Muscle of leg (tissue), 16 donors: ENCODE measurements at places on chromosomes 12 and 14. TPM values are rescaled to one million over a fixed set of nuclear protein-coding genes. Genes with fewer than 3 reads are reported as not detected.

GRCh38 chr12:57332646-57333312 lies 81.8 kb upstream of the STAC3 start:
- DNase-seq, result no peak

SOX5 gene
- 3.7 TPM for polyA plus RNA-seq

CALM1 gene
- polyA plus RNA-seq, result 224 TPM

CCDC197 gene
- not detected for polyA plus RNA-seq

MYH7 gene
- polyA plus RNA-seq, result 948 TPM

CAPZA3 gene
- polyA plus RNA-seq, result not detected

ABCB9 gene
- polyA plus RNA-seq, result 3.8 TPM
